ENCODE measurements at places on chromosomes 5 and 9.
A peak's percentile ranks its signal among the peaks of the same experiment; 100 is the strongest.

DNA sequence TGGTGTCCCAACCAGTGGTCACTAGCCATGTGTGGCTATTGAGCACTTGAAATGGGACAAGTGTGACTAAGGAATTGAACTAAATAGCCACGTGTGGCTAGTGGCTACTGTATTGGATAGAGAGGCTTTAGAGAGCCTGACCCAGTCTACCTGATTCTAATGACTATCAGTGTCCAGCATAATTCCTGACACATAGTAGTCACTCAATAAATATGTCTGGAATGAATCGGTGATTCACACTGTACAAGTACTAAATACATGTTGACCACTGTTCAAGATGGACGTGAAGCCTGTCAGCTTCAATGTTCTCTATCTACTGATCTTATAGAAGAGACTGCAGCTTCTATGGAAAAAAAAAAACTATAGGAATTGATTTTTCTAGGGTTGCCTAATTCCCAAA lies 57.7 kb upstream of the MAST4 start:
- no peaks in the 10 kb centered on the region for H3K4me1 ChIP-seq
- no peak for DNase-seq
- no peak overlapping the region for H3K27ac ChIP-seq
- H3K4me3 ChIP-seq = no peak overlapping the region
- H3K27me3 ChIP-seq = peaks cover 23% of the 10 kb centered on the region

- peak overlapping the region; percentile 87 for H3K27ac ChIP-seq
- no peaks in the 10 kb centered on the region for H3K27me3 ChIP-seq
- peaks cover 2% of the 10 kb centered on the region for H3K36me3 ChIP-seq
- DNase-seq = no peak
Measured at GRCh38 chr5:60677850-60678664, 21.9 kb downstream of the DEPDC1B start.

- no peak overlapping the region for H3K4me3 ChIP-seq
- no peaks in the 10 kb centered on the region for H3K36me3 ChIP-seq
- H3K27me3 ChIP-seq = peaks cover 16% of the 10 kb centered on the region
- no peaks in the 10 kb centered on the region for H3K4me1 ChIP-seq
Measured at GRCh38 chr5:62084391-62084790, 221.6 kb upstream of the KIF2A start.

DNA sequence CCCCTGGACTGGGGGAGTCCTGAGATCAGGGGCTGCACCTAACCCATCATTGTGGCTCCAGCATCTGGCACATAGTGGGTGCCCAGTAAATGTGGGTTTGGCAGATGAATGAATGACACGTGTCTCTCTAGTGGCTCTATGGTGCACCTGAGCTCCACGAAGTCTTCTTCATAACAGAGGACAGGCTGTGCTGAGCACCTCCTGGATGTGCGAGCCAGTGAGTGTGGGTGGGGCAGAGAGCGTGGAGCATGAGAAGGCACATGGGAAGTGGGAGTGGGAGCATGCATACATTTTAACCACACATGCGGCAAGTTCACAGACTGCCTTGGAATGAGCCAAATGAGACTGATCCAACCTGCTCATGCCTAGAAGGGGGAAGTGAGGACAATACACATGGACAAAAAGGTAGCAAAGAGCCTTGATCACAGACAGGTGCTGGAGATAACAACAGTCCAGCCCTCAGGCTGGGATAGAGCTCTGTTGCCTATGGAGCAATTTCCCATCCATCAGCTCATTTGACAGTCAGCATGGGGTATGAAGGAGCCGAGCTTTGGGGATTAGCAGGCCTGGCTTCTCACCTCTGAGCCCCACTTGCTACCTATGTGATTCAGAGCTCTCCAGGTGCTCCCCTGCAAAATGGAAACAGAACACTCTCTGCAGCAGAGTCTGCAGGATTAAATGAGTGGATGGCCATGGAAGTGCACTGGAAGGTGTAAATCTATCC lies 76.2 kb upstream of the TBC1D2 start:
- no peak overlapping the region for H3K27ac ChIP-seq
- DNase-seq = no peak
- H3K4me1 ChIP-seq = peaks cover 2% of the 10 kb centered on the region
- H3K4me3 ChIP-seq = no peak overlapping the region
- H3K36me3 ChIP-seq = peaks cover 10% of the 10 kb centered on the region
- peaks cover 59% of the 10 kb centered on the region for H3K27me3 ChIP-seq

GRCh38 chr9:98134702-98135557 lies 15.9 kb upstream of the TRIM14 start:
- no peak overlapping the region for H3K4me3 ChIP-seq
- peaks cover 9% of the 10 kb centered on the region for H3K4me1 ChIP-seq

DNA sequence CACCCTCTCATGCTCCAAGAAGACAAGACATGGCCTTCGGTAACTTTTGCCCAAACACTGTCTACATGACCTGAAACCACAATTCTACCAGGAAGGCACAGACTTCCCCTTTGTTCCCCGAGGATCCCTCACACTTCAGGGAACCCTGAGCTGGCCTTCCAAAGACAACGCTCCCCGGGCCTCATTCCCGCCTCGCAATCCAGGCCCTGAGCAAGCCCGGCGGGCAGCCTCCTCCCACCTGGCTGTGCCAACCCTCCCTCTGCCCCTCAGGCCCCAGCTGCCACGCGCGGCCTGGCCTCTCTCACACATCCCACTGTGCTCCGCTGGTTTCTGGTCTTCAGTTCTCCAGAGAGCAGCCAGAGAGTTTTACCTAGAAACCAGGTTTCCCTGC lies 7.3 kb downstream of the QSOX2 start:
- H3K27me3 ChIP-seq = no peaks in the 10 kb centered on the region
- H3K4me1 ChIP-seq = peaks cover 22% of the 10 kb centered on the region
- DNase-seq = no peak

- peak overlapping the region; percentile 95 for H3K27ac ChIP-seq
- H3K4me1 ChIP-seq = peaks cover 62% of the 10 kb centered on the region
- no peaks in the 10 kb centered on the region for H3K27me3 ChIP-seq
- H3K4me3 ChIP-seq = peak overlapping the region; percentile 72
Measured at GRCh38 chr5:109694451-109694891, 4.7 kb downstream of the MAN2A1 start.

DNA sequence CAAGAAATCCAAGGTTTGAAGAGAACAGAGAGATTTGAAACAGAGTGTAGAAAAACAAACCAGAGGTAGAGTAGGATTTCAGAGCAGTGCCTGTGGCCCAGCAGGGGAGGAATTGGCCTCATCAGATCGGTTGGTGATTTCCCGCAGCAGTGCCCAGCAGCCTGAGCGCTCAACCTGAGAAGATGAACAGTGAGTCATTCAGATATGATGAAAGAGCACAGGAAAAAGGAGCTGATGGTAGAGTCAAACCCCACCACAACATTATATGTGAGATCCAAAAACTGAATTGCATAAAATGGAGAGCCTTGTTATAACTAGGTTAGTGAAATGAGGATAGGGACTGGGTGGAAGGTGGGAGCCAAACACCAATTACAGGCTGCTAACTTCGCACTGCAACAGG lies 248.9 kb downstream of the PIK3R1 start:
- no peaks in the 10 kb centered on the region for H3K36me3 ChIP-seq
- no peak overlapping the region for H3K27ac ChIP-seq
- no peak for DNase-seq

DNA sequence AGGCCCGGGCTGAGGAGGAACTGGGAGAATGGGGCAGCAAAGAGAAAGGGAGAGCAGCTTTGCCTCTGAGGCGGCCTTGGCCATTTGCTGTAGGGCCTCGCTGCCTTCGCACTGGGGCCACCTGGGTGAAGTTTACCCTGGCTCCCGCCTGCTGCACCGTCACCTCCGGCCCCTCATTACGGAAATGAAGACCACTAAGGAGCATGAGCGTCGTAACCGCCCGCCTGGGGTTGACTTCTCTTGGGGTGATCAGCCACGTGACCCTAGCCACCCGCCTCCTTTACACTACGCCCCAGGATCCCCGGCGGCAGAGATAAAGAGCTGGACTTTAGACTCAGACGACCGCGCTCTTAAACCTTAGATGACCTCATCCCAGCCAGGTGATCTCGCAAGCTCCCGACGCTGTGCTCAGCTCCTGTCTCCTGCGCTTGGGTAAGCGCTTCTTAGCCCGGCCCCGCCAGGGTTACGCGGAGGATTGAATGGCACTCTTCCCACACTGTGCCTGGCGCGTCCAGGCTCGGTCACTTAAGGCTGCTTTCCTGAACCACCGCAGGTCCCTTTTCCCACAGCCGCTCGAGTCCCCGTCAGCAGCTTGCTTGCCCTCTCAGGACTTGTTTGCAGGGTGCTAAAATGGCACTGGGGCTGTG lies 107.9 kb upstream of the LARP1 start:
- peaks cover 6% of the 10 kb centered on the region for H3K36me3 ChIP-seq
- H3K4me1 ChIP-seq = peaks cover 10% of the 10 kb centered on the region
- H3K27me3 ChIP-seq = peaks cover 19% of the 10 kb centered on the region

GRCh38 chr5:39542511-39543285 lies 117.9 kb upstream of the DAB2 start:
- no peak for DNase-seq
- no peaks in the 10 kb centered on the region for H3K36me3 ChIP-seq
- H3K4me3 ChIP-seq = no peak overlapping the region
- peaks cover 37% of the 10 kb centered on the region for H3K27me3 ChIP-seq

- no peak overlapping the region for H3K4me3 ChIP-seq
- no peak for DNase-seq
Measured at GRCh38 chr5:133487093-133487492, 125.2 kb downstream of the FSTL4 start.

DNA sequence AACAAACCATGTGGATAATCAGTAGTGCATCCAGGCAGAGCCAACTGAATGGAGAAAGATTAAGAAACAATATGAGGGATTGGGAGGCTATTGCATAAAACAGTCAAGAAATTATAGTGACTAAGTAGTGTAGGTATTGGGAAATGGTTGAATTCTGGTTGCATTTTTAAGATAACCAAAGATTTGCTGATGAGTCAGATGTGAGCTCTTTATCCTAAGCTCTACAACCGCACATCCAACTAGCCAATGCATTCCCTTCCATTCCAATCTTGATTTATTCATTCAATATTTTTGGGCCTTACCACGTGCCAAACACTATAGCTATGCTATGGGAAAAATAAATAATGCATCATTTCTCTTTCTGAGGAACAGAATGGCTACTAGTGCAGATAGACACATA lies 524.5 kb upstream of the RGMB start:
- H3K4me3 ChIP-seq = no peak overlapping the region
- H3K36me3 ChIP-seq = no peaks in the 10 kb centered on the region
- no peak overlapping the region for H3K27ac ChIP-seq

DNA sequence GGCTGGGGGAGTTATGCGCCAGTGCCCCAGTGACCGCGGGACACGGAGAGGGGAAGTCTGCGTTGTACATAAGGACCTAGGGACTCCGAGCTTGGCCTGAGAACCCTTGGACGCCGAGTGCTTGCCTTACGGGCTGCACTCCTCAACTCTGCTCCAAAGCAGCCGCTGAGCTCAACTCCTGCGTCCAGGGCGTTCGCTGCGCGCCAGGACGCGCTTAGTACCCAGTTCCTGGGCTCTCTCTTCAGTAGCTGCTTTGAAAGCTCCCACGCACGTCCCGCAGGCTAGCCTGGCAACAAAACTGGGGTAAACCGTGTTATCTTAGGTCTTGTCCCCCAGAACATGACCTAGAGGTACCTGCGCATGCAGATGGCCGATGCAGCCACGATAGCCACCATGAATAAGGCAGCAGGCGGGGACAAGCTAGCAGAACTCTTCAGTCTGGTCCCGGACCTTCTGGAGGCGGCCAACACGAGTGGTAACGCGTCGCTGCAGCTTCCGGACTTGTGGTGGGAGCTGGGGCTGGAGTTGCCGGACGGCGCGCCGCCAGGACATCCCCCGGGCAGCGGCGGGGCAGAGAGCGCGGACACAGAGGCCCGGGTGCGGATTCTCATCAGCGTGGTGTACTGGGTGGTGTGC lies at the start of gene RXFP3:
TSS of gene RXFP3 (plus strand) at position 6 of the 636 bp plus-strand sequence. CDS start at position 361, 355 bp downstream.
- H3K27ac ChIP-seq = no peak within 1 kb of the TSS
- H3K4me3 ChIP-seq = no peak within 1 kb of the TSS
- H3K36me3 ChIP-seq = peaks cover 6% of the 10 kb centered on the region
- peaks cover 10% of the 10 kb centered on the region for H3K4me1 ChIP-seq
- no peak for DNase-seq

DNA sequence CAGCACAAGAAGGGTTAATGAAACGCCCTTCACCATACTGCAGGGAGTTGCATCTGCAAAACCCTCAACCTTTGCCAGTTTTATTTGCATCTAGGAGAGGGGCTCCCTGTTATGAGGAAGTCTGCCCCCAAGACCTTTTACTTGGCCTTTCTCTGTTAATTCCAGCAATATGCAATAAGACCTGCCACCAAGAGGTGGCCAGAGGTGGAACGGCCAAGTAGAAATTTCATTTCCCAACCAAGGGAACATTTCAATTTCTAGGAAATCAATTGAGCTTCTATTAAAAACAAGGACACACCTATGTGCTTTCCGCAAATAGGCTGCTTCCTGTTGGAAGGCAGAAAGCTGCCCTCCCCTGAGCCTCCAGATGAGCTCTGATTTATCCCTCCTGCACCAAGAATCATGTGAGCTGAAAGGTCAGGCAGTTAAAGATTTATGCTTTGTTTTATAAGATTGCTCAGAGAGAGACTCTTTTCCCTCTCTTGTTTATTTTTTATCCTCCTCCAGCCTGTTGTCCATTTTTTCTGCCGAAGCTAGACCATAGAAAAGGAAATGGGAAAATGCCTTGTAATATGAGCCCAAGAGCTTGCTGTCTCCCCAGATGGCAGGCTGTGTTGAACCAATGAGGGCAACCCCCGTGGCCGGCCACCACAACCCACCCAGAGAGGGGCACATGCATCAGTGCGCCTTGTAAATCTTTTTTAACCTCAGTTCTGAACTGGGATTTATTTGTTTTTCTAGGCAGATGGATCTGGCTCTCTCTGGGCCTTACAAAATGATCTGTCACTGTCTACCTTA lies 572.8 kb downstream of the TLE1 start:
- no peaks in the 10 kb centered on the region for H3K27me3 ChIP-seq
- H3K27ac ChIP-seq = no peak overlapping the region
- no peaks in the 10 kb centered on the region for H3K36me3 ChIP-seq
- no peak overlapping the region for H3K4me3 ChIP-seq
- no peak for DNase-seq

DNA sequence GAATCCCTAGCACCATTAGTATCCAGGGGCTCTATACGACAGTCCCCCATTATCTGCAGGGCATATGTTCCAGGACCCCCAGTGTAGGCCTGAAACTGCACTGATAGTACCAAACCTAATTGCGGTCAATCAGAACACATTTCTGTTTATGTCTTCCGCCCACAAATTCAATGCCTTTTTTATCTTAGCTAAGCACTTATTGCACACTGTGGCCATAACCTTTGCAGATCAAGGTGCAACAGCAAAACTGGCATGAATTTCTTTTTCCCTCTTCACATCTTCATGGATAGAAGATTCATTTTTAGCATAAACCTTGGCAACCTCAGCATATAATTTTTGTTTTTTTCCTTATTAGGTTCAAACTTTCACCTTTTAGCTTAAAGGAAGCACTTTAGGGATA lies 361.1 kb downstream of the DEPDC1B start:
- H3K4me1 ChIP-seq = no peaks in the 10 kb centered on the region
- no peaks in the 10 kb centered on the region for H3K27me3 ChIP-seq
- H3K27ac ChIP-seq = no peak overlapping the region
- no peak for DNase-seq
- no peak overlapping the region for H3K4me3 ChIP-seq
